ENCODE measurements at places on chromosomes 1 and 21.
A peak's percentile ranks its signal among the peaks of the same experiment; 100 is the strongest.

GRCh38 chr1:232040260-232040659 is 413.7 kb downstream of the DISC1 start:
- no peak for DNase-seq

GRCh38 chr1:146032631-146033219 is 11.2 kb upstream of the HJV start:
- DNase-seq = no peak

GRCh38 chr1:60280819-60281218 is 207.2 kb upstream of the C1orf87 start:
- DNase-seq = no peak

DNA sequence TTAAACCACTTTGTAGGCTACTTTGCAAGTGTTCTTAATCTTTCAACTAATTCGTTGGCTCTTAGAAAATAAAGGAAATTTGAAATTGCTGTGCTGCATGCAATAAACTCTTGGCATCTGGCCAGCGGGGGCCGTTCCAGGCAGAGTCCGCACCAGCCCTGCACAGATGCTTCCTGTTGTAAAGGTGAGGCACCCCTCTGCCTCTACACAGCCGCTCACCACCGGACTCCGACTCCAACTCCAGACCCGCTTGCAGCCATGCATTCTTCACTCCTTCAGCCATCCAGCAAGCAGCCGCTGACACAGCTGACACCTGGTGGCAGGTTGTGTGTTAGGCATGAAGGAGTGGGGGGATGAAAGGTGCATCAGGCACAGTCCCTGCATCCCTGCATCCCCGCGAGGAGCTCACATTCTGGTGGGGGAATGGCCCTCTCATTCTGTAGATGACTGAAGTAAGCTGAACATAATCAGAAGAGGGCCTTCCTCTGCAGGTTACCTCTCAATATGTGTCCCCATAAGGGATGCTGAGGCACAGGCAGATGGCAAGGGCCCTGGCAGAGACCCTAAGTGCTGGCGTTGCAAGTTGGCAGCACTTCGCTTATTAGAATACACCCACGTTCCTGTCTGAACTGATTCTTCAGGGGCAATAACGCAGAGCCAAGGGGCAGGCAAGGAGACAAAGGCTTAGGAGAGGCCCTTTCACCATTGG is 56.8 kb downstream of the GLIS1 start:
- peak; percentile 86 for DNase-seq

DNA sequence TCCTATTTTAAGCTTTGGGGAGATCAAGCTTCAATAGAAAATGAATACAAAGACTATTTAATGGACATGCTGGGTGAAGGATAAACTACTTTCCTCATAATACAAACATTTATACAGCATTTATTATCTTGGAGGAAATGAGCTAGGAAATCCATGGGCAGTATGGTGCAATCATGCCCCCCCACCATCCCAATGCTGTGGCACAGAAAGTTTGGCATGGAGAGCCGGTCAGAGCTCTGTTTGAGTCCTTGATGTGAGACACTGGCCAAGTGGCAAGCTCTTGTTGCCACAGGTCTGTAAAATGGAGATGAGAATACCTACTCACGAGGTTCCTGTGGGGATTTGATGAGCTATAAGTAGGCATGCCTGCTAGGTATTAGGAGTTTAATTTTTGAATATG is 120.6 kb downstream of the MAB21L3 start:
- no peak for DNase-seq

DNA sequence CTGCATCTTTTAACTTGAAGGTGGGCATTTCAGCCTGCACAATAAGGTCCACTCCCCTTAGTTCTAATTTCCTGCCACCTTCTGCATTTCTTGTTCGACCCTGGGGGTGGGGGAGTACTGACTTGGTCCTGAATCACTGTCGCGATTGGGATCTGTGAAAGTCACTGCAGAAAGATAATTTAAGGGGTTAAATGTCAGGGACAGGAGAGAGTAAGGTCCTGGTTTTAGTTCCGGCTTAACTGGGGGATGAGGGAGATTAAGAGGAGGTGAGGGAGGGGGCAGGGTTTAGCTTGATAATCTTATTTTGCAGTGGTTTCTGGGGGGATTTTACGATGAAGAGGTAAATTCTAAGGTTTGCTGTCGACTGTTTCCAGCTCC is 128.1 kb downstream of the MRPS6 start:
- no peak for DNase-seq

- no peak for DNase-seq
Observed at GRCh38 chr1:87594736-87595383, 266.2 kb downstream of the LMO4 start.

GRCh38 chr1:115495625-115496024 is 146.1 kb upstream of the VANGL1 start:
- DNase-seq = no peak

Data from iPS DF 6.9 (cell line).